Tracheal epithelial cell (primary cell): ENCODE measurements at places on chromosomes 7 and 10. TPM values are rescaled to one million over a fixed set of nuclear protein-coding genes. Genes with fewer than 3 reads are reported as not detected.

The HMX2 gene
- not detected in 2 replicates for total RNA-seq

The LIPJ gene
- not detected in 2 replicates for total RNA-seq

The SUN3 gene
- not detected in 2 replicates for total RNA-seq

The LAMTOR4 gene
- total RNA-seq = 55.4 and 59.5 TPM in 2 replicates

The GNGT1 gene
- not detected in 2 replicates for total RNA-seq

The FGL2 gene
- not detected in 2 replicates for total RNA-seq

The GLI3 gene
- 2.2 and 2.3 TPM in 2 replicates for total RNA-seq

The PNLIP gene
- total RNA-seq = not detected in 2 replicates

The TMEM178B gene
- total RNA-seq = 0.21 and 4.8 TPM in 2 replicates
